ENCODE measurements at places on chromosomes 6 and 20. TPM values are rescaled to one million over a fixed set of nuclear protein-coding genes. Genes with fewer than 3 reads are reported as not detected.
A peak's percentile ranks its signal among the peaks of the same experiment; 100 is the strongest.

Gene SAPCD1
- 2.2 TPM for total RNA-seq

- H3K27me3 ChIP-seq: peaks cover 8% of the 10 kb centered on the region
- H3K27ac ChIP-seq: no peak overlapping the region
- DNase-seq: peak; percentile 28
- H3K4me1 ChIP-seq: peaks cover 10% of the 10 kb centered on the region
Observed at GRCh38 chr6:135162678-135163439, 18.2 kb upstream of the MYB start.

GRCh38 chr20:31846793-31847138 is 1.4 kb upstream of the FOXS1 start:
- H3K27me3 ChIP-seq: peaks cover 20% of the 10 kb centered on the region
- H3K36me3 ChIP-seq: no peaks in the 10 kb centered on the region
- H3K4me3 ChIP-seq: no peak overlapping the region
- DNase-seq: no peak
- H3K4me1 ChIP-seq: peaks cover 20% of the 10 kb centered on the region

DNA sequence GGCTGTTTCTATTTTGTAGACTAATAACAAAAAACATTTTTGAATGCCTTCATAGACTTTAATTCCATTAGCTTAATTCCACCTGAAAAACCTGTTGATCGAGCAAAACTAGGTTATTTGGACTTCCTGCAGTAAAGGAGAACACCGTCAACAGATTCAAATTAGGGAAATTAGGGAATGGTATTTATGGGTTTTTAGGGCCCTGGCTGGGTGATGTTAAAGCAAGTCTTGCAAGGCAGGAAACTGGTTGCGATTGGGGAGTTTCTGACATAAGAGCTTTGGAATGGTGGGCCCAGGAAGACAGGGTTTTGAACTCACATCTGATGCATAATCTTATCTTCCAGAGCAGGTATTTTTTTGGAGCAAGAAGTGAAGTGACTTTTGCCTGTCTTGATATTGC is 40.1 kb upstream of the TFAP2C start:
- H3K4me3 ChIP-seq: no peak overlapping the region
- no peak overlapping the region for H3K27ac ChIP-seq
- DNase-seq: no peak

- no peak for DNase-seq
- H3K36me3 ChIP-seq: no peaks in the 10 kb centered on the region
- no peaks in the 10 kb centered on the region for H3K4me1 ChIP-seq
- H3K4me3 ChIP-seq: no peak overlapping the region
- no peak overlapping the region for H3K27ac ChIP-seq
Observed at GRCh38 chr6:12509060-12509459, 207.5 kb upstream of the PHACTR1 start.

- H3K27ac ChIP-seq: peak overlapping the region; percentile 70
- no peaks in the 10 kb centered on the region for H3K27me3 ChIP-seq
- peaks cover 73% of the 10 kb centered on the region for H3K4me1 ChIP-seq
- DNase-seq: no peak
- H3K4me3 ChIP-seq: no peak overlapping the region
Observed at GRCh38 chr6:37867756-37868446, 48.4 kb downstream of the ZFAND3 start.

DNA sequence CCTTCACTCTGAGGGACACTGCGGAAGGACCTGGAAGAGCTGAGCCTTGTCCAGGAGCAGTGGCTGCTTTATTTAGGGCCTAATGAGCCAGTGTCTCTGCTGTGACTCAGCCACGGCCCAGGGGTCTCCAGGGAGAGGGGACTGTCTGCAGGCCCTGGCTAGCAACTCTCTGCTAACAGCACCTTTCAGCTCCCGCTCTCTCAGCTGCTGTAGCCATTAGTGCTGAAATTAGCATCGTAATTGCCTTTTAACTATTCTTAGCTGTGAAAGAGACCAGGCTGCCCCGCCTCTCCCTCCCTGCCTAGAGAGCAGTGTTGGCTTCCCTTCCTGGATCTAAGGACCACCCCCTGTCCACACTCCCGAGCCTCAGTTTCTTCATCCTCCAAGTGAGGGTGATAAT is 53.1 kb upstream of the SLC32A1 start:
- peaks cover 6% of the 10 kb centered on the region for H3K4me1 ChIP-seq
- H3K36me3 ChIP-seq: no peaks in the 10 kb centered on the region
- H3K27me3 ChIP-seq: peaks cover 51% of the 10 kb centered on the region

Data from HFFc6 (cell line).